Muscle of arm (tissue), 14 donors: ENCODE measurements at places on chromosomes 6 and 20. TPM values are rescaled to one million over a fixed set of nuclear protein-coding genes. Genes with fewer than 3 reads are reported as not detected.

DNA sequence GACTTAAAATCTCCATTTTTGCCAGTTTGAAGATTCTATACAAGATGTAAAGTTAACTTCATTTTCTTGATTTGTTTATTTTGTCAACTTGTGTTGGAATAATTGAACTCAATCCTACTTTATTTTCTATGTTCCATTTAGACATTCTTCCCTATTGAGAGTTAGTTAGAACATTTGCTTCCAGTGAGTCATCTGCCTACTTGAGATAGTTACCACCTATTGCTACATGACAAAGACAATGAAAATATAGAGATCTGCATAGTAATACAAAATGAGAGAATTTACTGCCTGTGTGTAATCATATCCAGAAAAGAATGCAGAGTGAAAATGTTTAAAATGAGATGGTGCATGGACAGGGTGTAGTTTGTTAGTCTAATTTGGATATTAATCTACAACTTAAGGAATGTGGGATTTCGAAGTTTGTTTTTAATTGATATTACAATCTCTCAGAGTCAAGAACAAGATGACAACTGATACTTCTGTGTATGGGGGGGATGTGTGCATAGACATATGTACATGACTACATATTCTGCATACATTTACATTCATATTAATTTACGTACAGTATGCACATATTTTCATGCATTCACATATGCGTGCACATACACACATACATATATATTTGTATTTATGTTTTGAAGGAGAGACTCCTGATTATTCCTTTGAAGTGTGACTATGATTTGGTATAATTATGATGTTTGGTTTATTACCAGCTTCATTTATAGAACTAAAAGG lies 420.1 kb downstream of the NKAIN2 start:
- no peak for DNase-seq

GRCh38 chr20:58980711-58981627 lies at the start of gene NELFCD:
TSS of gene NELFCD (plus strand) at chr20:58981256. CDS start at chr20:58981310, 54 bp downstream.
- peak; percentile 82 for DNase-seq

DNA sequence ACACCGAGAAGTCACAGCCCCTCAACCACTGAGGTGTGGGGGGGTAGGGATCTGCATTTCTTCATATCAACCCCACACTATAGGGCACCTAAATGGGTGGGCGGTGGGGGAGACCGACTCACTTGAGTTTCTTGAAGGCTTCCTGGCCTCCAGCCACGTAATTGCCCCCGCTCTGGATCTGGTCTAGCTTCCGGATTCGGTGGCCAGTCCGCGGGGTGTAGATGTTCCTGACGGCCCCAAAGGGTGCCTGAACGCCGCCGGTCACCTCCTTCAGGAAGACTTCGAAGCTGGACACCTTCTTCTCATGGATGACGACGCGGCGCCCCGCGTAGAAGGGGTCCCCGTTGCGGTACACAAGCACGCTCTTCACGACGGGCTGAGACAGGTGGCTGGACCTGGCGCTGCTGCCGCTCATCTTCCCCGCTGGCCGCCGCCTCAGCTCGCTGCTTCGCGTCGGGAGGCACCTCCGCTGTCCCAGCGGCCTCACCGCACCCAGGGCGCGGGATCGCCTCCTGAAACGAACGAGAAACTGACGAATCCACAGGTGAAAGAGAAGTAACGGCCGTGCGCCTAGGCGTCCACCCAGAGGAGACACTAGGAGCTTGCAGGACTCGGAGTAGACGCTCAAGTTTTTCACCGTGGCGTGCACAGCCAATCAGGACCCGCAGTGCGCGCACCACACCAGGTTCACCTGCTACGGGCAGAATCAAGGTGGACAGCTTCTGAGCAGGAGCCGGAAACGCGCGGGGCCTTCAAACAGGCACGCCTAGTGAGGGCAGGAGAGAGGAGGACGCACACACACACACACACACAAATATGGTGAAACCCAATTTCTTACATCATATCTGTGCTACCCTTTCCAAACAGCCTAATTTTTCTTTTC lies at the start of gene DCDC2:
TSS of gene DCDC2 (minus strand) at position 724 of the 883 bp plus-strand sequence. CDS start at position 415, 309 bp downstream.
- no peak for DNase-seq

GRCh38 chr6:15108383-15108715 lies 137.5 kb upstream of the JARID2 start:
- DNase-seq: no peak

DNA sequence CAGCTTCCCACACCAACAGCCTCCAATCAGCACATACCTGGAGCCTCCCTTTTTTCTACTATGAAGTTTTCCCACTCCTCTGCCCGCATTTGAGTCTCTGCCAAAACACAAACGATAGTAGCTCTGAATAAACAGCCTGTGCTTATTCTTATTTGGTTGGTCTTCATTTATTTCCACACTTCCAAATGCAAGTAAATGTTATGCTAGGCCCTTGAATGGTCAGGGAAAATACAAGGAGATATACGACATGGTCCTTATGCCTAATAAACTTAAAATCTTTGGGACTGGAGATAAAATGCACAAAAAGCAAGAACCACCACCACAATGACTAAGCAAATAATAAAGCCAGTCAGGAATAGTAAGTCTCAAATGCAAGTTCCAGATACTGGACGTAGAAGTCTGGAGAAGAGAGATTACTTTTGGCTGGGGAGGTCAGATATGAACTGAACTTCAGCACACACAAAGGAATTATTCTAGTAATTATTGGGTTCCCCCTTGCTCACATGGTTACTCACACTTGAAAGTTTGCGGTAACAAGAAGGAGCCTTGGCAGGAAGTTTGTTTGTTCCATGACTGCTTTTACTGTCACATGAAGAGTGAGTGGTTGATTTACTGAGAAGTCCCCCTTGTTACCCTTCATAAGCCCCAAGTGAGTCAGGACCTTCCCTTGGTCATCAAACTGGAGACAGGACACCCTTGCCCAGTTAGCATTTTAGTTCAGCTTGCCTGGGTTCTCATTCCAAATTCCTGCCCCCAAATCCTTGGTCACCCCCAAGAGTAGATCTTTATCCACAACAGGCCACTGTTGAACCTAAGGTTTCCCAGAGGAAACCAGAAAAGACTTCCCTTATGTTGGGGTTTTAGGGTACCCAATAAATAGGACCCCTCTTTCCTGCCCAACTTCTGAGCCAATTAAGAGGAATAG lies 511.2 kb upstream of the JARID2 start:
- no peak for DNase-seq

RSPO4 gene
- not detected for polyA plus RNA-seq

- peak; percentile 15 for DNase-seq
Observed at GRCh38 chr6:106360410-106360988, at the start of gene CRYBG1. TSS of gene CRYBG1 (plus strand) at chr6:106360717. CDS start at chr6:106360909, 192 bp downstream.

GRCh38 chr6:143187238-143187923 lies 126.7 kb downstream of the AIG1 start:
- DNase-seq: peak; percentile 77

C20orf204 gene
- polyA plus RNA-seq: not detected

DNA sequence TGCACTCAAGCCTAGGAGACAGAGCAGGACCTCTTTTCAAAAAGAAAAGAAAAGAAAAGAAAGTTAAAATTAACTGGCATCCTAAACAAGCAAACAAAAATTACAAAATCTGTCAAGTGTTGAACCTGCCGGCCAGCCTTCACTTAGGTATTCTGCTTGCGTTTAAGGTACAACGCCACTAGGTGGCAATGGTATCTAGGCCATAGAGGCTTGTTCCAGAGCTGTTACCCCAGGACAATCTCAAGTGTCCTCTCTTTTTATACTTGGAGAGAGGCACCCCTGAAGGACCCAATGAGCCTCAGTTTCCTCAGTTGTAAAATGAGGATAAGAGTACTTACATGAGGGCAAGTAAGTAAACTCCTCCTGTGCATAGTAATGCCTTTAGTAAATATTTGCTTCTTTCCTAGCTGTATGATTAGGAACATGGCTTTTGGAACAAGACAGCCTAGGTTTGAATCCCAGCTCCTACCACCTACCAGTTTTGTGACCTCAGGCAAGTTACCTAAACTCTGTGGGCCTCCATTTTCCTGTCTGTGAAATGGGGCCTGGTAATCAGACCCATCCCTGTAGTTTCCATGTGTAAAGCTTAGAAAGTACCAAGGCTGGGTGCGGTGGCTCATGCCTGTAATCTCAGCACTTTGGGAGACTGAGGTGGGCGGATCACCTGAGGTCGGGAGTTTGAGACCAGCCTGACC lies 5.8 kb upstream of the PACSIN1 start:
- no peak for DNase-seq

- no peak for DNase-seq
Observed at GRCh38 chr20:48761874-48762273, 65.9 kb downstream of the PREX1 start.

RALY gene
- polyA plus RNA-seq: 114 TPM

- no peak for DNase-seq
Observed at GRCh38 chr6:160395187-160395586, 47.0 kb downstream of the SLC22A3 start.

LHFPL5 gene
- not detected for polyA plus RNA-seq

DNA sequence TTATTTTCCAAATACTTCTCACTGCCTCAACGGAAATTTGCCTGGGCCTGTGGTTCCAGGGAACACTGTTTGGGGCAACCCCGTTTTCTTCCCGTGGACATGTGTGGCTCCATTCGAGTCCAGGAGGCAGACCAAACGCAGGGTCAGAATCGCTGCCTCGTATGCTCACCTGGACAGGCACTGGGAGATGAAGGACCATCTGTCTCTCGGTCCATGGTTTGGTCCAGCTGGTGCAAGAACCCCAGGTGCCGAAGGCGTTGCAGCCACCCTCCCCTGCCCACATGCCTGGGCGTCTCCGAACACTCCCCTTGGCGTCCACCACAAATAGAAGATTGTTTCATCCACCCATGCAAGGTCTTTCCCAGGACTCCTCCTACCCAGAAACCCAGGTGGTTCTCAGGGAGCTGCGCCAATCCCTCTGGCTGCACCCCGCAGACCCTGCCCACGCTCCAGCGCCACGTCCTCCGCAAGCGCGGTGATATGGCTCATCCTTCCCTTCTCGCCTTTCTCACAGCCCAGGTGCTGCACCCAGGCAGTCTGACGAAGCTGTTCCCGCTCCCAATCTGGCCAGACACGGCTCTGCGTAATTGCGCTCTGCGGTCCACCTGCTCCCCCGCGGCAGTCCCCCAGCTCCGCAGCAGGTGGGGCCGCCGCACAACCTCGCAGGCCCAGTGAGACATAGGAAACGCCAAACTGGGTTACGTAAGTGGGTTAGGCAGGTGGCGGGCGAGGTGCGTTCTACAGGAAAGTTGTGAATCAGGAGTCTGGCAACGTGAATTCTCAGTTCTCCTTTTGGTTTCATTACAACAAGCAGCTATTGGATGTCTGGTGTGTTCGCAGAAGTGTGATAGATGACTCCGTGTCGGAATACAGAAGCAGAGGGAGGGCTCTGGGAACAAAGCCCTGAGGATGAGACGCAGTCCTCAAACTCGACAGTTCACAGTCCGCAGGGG lies 146.2 kb upstream of the ECI2 start:
- peak; percentile 25 for DNase-seq

COL9A1 gene
- 11.3 TPM for polyA plus RNA-seq

SEL1L2 gene
- not detected for polyA plus RNA-seq

SENP6 gene
- polyA plus RNA-seq: 77.1 TPM

DEFB132 gene
- not detected for polyA plus RNA-seq

DNA sequence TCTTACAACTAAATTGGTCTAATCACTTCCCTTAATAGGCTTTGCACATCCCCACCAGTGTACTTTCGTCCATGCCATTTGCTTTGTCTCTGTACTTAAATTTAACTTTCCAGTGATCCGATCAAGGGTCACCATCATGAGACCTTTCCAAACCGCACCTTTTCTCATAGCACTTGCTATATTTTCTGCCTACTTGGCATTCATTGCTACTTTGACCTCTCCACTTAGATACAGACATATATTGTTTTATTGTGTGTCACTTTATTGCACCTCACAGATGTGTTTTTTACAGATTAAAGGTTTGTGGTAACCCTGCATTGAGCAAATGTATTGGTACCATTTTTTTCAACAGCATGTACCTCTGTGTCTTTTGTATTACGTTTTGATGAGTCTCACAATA lies 14.8 kb downstream of the SUMO4 start:
- DNase-seq: no peak

DNA sequence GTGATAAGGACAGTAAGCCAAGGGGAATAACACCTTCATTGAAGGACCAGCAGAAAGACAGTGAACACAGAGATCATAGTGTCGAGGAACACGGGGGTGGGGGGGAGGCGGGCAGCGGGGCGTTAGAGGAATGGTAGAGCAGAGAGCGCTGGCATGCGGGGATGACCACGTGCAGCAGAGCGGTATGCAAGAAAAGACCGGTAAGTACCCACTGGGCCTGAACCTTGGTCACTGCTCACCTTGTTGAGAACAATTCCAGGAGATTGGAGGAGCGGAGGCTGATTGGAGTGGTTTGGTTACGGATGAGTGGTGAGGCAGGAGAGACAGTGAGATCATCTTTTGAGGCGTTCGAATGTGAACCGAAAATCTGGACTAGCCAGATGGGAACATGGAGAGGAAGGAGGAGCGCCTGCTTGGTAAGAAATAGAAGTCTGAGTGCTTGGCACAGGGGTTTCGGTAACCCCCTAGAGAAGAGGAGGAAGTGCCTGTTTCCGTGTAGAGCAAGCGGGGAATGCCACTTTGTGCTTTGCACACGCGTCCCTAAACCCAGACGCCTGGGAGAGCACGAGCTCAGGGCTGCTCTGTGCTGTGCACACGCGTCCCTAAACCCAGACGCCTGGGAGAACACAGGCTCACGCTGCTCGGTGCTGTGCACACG lies 70.0 kb downstream of the FAM120B start:
- no peak for DNase-seq

- DNase-seq: no peak
Observed at GRCh38 chr6:131060311-131060710, 2.7 kb downstream of the EPB41L2 start.
